Activated CD4-positive, alpha-beta T cell treated with anti-CD3 and anti-CD28 coated beads, Interleukin-2, amount 10 ng/mL, durations not matched to agents 7 days and 5 days (primary cell): ENCODE measurements at places on chromosomes 11 and 22.

GRCh38 chr11:120547811-120548681 lies 36.5 kb downstream of the GRIK4 start:
- no peak for DNase-seq

GRCh38 chr22:39995393-39996252 lies 869 bp downstream of the FAM83F start:
- DNase-seq = no peak

GRCh38 chr11:72781313-72782080 lies 12.3 kb downstream of the STARD10 start:
- peak; percentile 40 for DNase-seq

DNA sequence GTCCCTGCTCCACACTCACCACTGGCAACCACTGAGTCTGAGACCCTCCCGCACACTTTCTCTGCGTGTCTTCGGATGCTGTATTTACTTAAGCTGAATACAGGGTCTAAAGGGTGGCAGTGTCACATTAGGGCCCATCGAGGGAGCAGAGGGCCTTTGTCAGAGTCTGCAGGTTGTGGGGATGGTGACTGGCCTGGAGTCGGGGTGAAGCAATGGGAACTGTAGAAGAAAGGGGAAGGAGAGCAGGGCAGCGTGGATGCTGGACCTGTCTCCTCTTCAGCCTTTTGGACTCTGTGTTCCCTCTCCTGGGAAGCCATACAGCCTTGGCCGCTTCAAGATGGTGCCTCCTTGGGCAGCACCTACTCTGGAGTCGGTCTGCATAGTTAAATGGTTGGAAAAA lies 61.1 kb downstream of the ZBTB16 start:
- DNase-seq = no peak

DNA sequence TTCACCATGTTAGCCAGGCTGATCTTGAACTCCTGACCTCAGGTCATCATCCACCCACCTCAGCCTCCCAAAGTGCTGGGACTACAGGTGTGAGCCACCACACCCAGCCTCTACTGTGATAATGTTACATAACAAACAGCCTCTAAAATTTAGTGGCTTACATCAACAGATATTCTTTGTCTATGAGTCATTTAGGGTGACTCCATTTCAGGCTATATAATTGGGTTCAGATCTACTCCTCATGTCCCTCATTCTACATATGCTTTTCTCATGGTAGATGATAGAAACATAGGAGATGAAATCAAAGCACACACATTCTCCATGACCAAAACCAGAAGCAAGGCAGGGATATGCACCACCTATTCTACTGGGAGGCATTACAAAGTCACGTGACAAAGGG lies 72.7 kb downstream of the SIK2 start:
- DNase-seq = no peak

DNA sequence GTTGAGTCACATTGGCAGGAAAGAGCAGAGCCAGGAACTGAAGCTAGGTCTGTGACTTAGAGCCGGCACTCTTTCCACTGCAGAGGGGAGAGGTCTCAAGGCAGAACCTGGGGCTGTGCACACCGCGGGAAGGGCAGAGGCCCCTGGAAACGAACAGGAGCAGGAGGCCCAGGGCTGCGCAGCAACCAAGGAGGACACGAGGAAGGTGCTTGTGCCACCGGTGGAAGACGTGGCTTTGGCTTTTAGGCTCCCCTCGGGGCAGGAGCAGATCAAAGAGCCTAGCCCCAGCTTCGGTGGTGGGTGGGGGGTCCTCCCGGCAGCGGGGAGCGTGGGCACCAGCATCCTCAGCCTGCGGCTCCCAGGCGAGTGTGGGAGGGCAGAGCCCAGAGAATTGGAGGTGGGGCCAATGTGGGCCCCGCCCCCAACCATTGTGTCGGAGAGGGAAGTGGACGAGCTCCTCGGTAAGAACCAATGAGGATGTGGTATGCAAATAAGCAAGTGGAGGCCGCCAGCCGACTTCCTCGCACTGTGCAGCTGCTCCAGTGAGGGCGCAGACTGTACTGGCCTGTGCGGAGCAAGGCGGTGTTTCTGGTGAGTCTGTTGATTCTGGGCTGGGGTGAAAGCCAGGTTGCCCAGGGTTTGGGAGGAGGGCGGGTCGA lies at the start of gene CCDC116:
TSS of gene CCDC116 (plus strand) at position 524 of the 659 bp plus-strand sequence. CDS start 422 bp downstream, outside the sequence.
- DNase-seq = peak; percentile 66

DNA sequence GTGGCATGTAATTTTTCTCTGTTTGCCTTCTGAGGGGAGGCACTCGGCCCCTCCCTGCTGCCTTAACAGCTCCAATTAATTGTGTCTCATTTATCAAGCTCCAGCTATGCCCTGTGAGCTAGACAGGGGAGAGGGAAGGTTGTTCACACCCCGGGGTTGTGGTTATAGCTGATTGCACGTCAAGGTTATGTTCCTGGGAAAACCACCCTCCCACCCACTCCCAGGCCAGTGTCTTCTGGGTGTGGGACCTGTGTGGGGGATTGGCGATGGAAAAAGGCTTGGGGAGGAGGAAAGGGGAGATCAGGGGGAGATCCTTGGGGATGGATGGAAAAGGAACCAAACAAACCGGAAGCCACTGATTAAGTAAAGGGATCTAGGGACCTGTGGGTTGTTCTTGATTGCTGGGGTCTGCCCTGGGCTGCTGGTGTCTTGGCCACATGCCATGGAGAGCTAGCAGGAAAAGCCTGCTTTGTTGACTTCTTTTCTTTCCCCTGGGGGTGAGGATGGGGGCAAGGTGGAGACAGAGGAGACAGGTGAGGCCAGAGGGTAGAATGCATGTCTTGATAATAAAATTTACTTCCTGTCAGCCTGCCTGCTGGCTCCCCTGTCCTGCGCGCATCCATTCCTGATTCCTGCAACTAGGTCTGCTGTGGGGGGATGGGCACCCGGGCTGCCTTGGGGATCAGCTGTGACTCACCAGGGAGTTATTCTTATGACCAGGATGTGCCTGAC lies 13.5 kb upstream of the SORL1-AS1 start:
- DNase-seq = peak; percentile 41

DNA sequence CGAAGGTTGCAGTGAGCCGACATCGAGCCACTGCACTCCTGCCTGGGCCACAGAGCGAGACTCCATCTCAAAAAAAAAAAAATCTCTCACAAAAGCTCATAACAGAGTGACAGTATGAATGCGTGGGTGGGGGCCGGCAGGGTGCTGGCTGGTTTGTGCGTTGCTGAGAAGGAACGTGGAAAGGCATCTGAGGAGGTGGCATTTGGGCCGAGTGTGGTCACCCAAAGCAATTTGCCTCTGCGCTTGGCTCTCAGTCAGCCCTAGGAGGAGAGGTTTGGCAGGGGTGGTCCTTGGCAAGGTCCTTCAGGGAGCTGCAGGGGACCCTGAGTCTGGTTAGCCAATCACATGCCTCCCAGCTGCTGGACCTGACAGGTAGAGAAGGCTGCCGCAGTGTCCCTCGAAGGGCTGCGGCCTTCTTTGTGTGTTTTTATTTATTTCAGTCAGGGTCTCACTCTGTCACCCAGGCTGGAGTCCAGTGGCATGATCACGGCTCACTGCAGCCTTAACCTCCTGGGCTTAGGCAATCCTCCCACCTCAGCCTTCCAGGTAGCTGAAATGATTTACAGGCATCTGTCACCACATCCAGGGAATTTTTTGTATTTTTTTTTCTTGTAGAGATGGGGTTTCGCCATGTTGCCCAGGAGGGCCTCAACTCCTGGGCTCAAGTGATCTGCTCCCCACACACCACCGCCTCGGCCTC lies 23.5 kb upstream of the OSBPL5 start:
- no peak for DNase-seq

DNA sequence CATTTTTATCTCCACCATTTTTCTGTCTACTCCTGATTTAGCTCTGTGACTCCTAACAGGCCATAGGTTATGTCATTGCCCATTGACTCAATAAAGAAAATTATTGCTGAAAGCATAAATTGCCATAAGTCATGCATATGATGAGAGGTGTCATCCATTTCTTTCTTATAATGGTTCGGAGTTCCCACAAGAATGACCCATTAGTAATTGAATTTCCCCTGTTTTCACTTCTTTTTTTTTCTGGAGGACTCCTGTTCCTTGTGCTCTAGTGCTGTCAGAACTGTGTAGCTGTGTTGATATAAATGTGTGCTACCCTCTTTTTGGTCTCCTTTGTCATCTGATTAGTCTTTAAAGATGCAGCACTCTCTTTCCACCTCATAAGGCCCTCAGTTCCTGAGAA lies 22.9 kb upstream of the CARD18 start:
- no peak for DNase-seq

- no peak for DNase-seq
These were observed 84.9 kb downstream of the DDIAS start for GRCh38 chr11:82986446-82986845.
